LoVo (cell line): ENCODE measurements at places on chromosomes 2 and 18.

DNA sequence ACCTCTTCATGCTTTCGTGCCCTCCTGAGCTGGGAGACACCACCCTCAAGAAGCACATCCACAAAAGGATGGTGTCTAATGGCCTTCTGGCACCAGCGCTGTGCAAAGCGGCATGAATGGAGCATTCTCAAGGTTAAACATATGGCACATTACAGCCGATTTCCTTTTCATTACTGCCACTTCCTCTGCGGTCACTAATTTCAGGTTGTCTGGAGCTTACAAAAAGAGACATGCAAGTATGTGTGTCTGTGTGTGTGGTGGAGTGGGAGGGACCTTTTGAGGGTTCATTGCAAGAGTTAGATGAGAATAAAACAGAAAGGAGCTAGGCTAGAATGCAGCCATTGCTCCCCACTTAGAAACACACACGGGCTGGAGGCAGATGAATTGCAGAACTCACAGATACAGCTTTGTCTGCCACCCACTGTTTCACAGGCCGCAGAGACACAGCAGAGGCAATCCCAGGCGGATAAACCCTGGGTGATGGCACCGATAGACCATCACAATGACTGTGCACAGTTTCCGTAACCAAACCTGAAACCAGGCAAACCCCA lies 76.0 kb downstream of the TGIF1 start:
- DNase-seq = no peak

- DNase-seq = no peak
Measured at GRCh38 chr2:142008135-142008744, 122.6 kb downstream of the LRP1B start.

- no peak for DNase-seq
Measured at GRCh38 chr2:136117391-136117841, 533 bp downstream of the CXCR4 start.

DNA sequence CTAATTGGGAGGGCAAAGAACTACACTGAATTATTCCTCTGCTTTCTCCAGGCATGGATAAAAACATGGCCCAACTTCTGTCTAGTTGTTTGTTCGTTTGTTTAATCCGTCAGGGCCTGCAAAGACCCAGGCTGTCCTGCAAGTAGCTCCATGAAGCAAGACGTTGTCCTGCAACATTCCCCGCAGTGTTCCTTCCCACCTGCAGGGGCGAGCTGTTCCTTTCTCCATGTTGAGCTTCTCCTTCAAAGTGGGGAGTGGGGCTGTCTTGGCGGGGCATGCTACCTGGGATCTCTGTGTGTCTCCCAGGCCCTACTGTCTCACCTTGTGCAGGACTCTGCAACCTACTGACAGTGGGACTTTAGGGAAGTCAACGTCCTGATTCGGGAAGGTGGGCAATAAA lies 264.0 kb upstream of the SMIM21 start:
- no peak for DNase-seq

DNA sequence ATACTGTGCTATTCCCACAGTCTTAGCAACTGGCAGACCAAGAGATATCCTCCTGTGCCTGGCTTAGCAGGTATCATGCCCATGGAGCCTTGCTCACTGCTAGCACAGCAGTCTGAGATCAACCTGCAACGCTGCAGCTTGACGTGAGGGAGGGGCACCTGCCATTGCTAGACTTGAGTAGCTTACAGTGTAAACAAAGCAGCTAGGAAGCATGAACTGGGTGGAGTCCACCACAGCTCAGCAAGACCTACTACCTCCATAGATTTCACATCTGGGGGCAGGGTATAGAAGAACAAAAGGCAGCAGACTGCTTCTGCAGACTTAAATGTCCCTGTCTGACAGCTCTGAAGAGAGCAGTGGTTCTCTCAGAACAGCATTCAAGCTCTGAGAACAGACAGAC lies 74.8 kb downstream of the AKAIN1 start:
- no peak for DNase-seq

DNA sequence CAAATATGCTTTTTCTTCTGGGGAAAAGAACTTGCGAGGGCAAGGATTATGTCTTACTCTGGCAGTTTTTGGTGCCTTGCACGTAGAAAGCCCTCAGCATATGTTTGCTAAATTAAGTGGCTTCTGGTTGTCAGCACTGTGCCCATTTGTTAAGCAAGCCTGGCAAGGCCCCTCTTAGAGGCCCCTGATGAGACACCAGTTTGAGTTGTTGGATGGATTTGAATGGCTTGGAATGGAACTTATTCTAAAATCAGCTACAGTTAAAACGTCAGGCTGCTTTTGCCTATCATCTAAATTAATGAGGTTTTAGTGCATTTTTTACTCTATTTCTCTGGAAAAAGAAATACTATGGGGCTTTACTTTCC lies 28.2 kb downstream of the TMEM182 start:
- no peak for DNase-seq

DNA sequence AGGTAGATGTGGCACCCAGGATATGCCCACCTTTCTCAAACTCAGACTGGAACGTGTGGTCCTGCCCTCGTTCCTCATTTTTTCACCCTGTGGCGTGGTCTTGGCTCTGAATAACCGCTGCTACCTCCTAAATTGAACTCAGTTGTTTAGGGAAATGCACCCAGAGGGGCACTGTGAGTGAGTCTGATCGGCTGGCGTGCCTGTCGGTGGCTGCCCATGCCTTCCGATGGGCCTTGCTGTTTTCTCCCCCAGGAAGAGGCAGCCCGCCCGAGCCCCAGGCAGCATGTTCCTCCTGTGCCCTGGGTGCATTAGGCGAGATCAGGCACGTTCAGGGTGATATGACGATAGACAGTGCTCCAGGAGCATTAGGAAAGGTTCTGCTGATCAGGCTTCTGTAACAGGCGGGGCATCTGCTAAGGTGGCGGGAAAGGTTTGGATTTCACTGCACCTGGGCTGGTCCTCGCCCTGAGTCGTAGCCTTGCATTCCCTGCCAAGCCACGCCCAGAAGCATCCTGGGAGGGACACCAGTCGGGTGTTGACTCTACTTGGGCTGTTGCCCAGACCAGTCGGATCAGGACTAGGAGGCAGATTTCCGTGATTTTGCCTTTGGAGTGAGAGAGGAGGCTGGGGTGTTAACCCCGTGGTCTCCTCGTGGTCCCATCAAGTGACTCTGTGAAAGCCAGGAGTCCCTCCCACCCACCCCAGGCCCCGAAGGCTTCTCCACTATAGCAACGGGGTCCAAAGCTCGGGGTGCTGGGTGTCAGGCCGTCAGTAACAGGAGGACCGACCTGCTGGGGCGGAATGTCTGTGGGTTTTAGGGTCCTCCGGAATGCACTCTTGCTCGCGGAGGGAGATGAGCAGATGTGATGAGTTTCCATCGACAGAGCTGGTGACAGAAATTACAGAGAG lies 75.1 kb downstream of the SH3BP4 start:
- DNase-seq = peak; percentile 86

GRCh38 chr2:120916446-120916845 lies 180.8 kb downstream of the GLI2 start:
- no peak for DNase-seq

DNA sequence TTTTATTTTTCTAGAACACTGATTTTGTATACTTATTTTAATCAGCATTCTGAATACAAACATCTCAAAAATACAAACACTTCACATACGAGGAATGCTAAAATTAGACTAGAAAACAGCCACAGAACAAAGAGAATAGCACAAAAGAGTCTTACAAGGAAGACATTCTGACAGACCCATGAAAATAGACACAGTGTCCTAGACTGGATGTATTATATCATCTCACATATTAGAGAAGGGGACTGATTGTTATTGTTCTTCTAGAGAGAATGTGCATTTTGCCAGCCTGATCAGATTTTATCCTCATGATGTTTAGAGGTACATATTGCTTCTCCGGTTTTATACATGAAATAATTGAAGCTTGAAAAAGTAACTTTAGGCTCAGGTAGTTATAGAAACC lies 357.9 kb downstream of the DPP10 start:
- no peak for DNase-seq

DNA sequence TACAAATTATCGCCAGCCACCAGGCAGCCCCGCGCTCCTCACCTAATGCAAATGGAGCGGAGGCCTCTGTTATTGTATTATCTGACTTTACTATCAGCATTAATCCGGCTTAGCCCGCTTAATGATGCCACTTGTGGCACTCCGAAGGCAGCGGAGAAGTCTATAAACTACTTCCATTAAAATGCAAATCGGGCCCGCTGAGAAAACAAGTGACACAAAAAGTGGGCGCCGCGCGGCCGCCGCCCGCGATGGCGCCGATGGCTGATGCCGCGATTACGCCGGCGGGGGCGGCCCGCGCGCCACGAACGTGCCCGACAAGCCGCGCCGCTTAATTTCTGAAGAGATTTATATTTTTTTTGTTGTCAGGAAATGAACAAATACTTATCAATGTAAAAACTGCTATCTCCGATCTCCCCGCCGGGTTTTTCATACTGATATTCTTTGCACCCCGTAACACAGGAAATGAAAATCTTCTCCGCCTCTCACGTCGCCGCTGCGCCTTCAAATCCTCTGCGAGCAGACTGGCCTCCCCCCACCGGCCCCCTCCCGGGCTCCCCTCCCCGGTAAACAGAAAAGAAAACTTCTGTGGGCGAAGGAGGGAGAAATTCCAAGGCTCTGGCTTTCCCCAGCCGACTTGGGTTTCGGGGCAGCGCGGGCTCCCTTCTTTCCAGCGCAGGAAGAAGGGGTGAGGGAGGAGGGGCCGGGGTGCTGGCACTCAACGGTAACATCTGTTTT lies 221.8 kb downstream of the INSIG2 start:
- DNase-seq = no peak

DNA sequence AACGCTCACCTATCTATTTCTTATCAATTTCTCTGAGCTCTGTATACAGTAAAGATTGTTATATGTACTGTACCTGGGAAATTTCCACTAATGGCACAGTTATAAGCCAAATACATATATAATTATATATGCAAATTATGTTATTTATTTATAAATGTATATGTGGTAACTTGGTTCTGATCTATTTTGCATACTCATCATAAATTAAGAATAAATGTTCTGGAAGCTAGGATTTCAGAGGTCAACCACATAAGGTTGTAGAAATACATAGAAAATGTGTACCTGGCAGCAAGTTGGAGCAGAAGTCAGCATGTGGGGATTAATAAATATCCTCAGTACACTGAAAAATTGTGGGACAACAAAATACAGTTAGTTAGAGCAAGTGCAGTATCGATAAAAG lies 353.7 kb upstream of the ZNF521 start:
- no peak for DNase-seq

GRCh38 chr2:21376864-21377263 lies 253.1 kb downstream of the TDRD15 start:
- DNase-seq = no peak

- DNase-seq = no peak
Measured at GRCh38 chr2:15668611-15669305, 77.1 kb downstream of the DDX1 start.

GRCh38 chr2:191885650-191886049 lies 38.8 kb upstream of the CAVIN2 start:
- no peak for DNase-seq

GRCh38 chr2:86631846-86632485 lies 8.3 kb upstream of the RNF103 start:
- no peak for DNase-seq

GRCh38 chr18:28581521-28582071 lies 404.7 kb upstream of the CDH2 start:
- DNase-seq = no peak

DNA sequence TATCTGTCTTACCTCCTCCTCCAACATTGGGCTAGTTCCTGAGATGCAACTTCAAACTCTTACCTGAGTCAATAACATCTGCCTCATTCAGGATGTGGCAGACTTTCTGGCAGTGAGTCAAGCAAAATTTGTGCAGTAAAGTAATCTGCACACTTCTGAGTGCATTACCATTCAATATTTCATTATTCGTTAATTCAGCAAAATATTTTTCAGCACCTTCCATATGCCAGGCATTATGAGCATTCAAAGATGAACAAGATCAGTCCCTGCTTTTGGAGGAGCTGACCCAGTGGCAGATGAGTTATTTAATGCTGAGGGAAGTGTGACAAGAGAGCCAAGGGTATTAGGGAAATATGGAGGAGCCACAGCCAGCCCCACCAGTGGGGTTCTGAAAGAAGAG lies 339.7 kb downstream of the LNPK start:
- DNase-seq = no peak

DNA sequence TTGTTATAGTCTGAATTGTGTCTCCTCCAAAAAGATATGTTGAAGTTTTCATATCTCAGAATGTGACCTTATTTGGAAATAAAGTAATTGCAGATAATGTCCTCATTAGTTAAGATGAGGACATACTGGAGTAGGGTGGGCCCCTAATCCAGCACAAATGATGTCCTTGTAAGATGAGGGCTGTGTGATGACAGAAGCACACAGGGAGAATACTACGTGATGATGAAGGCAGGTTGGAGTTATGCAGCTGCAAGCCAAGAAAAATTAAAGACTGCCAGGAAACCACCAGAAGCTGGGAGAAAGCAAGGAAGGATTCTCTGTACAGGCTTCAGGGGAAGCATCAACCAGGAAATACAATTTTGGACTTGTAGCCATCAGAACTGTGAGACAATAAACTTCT lies 58.3 kb upstream of the PNPT1 start:
- no peak for DNase-seq

DNA sequence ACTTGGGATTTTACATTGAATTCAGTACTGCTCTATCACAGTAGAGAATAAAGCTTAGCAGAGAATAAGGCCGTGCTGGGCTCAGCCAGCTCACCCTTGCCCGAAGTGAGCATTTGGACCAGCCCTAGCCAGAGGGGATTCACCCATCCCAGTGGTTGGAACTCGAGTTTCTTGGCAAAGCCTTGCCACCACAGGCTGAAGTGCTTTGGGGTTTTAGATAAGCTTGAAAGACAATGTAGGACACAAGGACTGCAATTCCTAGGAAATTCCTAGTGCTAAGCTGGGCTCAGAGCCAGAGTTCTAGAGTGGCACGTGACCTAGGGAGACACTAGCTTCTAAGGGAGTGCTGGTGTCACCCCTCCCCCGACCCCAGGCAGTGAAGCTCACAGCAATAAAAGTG lies 28.0 kb downstream of the SERPINB11 start:
- DNase-seq = no peak

- DNase-seq = no peak
Measured at GRCh38 chr2:95328358-95329125, 31.4 kb downstream of the KCNIP3 start.

GRCh38 chr2:113213061-113213930 lies 39.5 kb downstream of the PSD4 start:
- no peak for DNase-seq

DNA sequence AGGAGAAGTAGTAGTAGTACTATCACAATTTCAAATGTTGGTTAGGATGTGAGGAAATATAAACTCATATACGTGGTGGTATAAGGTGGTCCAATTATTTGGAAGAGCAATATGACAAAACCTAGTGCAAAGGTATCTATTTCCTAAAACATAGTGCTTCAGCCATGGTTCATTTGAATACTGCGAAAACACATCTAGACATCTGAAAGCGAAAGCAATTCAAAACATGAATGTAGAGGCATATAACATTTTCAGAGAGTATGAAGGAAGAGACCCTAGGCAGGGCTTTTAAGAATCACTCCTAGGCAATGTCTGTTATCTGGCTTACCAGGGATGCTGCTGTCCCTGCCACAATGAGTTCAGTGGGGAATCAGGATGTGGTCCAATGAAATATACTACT lies 1085.8 kb downstream of the TDRD15 start:
- DNase-seq = no peak

GRCh38 chr2:29209551-29209950 lies 94.3 kb downstream of the CLIP4 start:
- DNase-seq = no peak
